ENCODE measurements at places on chromosomes 4 and X.

DNA sequence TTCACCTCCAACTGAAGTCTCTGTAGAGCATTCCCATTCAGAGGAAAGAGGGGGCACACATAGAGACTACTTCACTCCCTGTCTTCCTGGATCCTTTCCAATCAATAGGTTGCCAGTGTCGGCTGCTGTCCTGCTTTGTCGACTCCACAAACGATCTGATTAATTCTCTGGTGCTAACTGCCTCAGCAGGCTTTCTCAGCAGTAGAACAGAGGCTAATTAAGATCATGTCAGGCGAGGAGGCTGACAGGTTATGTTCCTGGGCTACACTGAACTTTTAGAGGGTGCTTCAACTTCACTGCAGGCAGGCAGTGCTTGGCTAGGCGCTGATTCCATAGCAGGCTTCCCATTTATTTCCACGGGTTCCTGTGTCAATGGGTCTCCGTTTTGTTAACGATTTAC lies 79.2 kb downstream of the GRIA3 start:
- no peak for DNase-seq

- no peak for DNase-seq
Measured at GRCh38 chr4:152616804-152617203, 63.0 kb downstream of the TMEM154 start.

DNA sequence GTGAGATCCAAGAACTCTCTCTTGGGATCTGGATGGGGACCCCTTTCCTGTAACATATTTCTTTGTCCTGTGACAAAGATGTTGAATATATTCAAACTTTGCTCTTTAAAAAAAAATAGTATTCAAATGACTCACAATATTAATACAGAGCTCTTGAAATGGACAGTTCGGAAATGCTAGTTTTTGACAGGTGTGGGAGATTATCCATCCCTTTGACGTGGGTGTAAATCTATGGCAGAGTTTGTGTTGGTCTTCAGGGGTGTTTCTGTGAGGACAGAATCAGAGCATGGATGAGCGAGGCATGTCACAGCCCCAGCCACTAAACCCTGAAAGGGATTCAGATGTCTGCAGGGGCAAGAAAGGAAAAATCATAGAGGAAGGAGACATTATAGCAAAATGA lies 25.8 kb downstream of the TENM3 start:
- DNase-seq: no peak

GRCh38 chr4:82380344-82380743 lies 6.6 kb upstream of the HNRNPD start:
- DNase-seq: no peak

DNA sequence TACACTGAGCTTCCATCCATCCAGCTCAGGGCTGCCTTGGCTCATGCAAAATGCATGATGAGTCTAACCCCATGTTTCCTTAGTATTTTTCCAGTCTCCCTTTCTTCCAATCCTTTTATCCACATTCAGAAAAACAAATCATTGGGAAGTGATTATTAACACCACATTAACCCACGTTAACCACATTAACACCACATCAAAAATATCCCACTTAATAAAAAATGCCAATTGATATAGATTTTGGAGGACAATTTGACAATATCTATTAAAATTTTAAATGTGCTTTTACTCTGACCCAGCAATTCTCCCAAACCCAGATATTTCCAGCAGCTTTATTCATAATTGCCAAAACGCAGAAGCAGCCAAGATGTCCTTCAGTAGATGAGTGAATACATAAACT lies 75.6 kb upstream of the SRD5A3 start:
- no peak for DNase-seq

- DNase-seq: no peak
Measured at GRCh38 chr4:165540206-165540830, 161.5 kb downstream of the CPE start.

GRCh38 chr4:184957446-184958115 lies 60.7 kb upstream of the HELT start:
- no peak for DNase-seq

GRCh38 chr4:183185018-183185417 lies 86.0 kb downstream of the WWC2 start:
- no peak for DNase-seq

DNA sequence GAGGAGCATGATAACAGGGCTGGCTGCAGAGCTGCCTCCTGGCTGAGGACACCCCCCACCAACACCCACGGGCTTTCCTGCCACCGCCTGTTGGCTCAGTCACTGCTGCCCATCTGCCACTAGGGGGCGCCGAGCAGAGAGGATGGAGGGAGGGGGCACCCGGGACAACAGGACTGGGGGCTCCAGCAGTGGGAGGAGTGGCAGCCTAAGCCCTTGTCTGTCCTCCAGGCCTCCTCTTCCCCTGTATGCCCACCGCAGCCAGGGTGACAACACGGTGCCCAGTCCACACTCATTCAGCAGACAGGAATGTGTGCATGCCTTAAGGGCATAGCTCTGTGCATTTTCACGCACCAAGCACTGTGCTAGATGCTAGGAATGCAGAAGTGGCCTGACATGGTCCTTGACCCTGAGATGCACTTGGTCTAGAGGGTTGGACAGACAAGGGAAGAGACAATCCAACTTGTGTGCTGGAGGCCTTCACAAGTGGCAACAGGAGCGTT lies 149.9 kb downstream of the AMMECR1 start:
- peak; percentile 85 for DNase-seq

- no peak for DNase-seq
Measured at GRCh38 chr4:20386906-20387305, 135.2 kb downstream of the SLIT2 start.

- DNase-seq: no peak
Measured at GRCh38 chr4:3466691-3467600, 3.8 kb downstream of the DOK7 start.

DNA sequence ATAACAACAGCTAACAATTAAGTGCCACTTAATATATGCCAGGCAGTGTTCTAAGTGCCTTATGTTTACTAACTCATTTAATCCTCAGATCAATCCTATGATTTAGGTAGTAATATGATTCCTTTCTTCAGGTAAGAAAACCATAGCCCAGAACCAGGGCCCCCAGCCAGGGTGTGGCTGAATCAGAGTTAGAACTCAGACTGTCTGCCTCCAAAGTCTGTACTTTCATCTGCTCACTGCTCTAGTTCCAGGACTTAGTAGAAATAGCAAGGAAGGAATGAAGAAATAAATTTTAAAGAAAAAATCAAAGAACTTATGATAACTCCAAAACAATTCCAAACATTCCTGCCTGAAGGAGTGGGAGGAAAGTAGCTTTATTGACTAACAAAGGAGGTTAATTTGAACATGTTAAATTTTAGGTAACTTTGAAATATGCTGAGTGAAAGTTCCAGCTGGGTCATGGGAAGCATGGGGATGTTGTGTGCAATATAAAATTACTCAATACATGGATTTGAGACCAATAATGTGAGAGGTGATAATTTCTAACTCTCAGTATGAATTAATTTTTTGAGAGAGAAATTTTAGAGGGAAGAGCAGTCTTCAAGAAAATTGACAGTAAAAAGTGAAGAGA lies 8.8 kb upstream of the ADH1C start:
- DNase-seq: no peak

DNA sequence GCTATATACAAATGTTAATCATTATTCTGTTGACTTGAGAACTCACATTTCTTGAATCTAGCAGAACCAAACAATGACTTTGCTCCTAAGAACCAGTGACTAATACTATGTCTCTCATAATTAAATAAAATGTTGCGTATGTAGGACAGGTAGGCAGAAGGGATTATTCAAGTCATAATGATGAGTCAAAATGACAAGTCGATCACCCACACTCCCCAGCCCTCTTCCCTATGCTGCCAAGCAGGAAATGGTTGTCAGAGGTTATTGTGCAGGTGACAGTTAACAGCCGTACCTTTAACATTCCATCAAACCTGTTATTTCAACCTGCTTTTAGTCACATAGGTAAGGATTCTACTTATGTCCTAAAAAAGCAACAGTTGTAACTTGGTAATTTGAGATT lies 22.0 kb upstream of the STK26 start:
- no peak for DNase-seq

DNA sequence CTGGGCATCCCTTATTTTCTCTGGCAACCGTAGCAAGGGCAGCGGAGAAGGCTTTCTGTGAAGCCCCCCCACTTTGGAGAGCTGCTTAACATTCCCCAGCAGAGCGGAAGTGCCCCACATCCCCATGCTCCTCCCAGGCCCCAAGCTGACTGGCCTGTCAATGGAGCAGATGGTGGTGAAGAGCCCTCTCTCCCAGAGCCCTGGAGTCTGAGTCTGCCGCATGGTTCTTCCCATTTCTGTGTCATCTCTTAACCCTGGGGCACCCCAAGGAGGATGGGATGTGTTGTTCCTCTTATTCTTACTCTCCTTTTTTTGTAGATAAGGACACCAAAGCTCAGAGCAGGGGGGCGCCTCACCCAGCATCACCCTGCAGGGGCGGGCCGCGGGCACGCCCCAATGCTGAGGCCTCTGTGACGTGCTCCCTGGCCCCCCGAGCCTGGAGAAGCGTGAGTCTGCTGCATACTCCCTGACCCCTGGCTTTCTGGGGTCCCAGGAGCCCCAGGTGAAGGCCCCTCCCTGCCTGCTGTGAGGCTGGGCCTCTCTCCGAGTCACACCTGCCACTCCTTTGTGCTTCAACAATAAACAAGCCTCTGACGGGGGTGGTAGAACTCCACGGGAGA lies 35.9 kb downstream of the ADRA2C start:
- DNase-seq: no peak

- peak; percentile 36 for DNase-seq
Measured at GRCh38 chr4:78517050-78517652, 34.4 kb upstream of the ANXA3 start.

GRCh38 chr4:37594099-37594498 lies 92.1 kb downstream of the RELL1 start:
- no peak for DNase-seq

GRCh38 chr4:134862116-134862515 lies 660.5 kb upstream of the PABPC4L start:
- peak; percentile 42 for DNase-seq

GRCh38 chrX:2442694-2443093 lies 58.1 kb downstream of the DHRSX start:
- no peak for DNase-seq

DNA sequence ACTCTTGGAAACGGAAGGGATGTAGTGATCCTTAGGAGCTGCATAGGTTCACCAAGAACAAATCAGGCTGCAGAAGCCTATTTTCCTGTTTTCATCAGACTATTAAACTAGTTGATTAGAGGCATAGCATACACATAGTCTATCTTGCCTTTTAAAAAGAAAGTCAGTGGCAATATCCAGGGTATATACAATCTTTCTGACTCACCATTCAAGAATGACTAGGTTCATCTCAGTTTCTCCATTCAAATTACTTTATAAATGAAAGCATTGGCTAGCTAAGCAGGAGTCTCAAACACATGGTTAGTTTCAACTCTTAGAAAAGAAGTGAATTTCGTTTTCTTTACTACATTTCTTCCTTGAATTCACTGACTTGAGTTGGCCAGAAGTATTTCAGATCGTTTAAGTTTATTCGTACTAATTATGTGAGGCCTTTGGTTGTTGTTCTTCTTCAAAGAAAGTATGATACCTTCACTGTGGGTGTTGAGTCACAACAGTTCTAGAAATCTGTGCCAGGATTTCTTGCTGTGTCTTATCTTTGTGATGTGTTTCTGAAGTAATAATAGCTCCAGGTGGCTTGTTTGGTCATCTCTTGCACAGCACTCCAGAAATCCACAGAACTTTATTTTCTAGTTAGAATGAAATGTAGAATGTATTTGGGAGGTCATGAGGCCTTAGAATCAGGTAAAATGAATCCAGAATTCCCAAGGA lies 88.2 kb downstream of the AWAT2 start:
- peak; percentile 2 for DNase-seq

- no peak for DNase-seq
Measured at GRCh38 chr4:2930758-2931511, 32.3 kb downstream of the NOP14 start.

- DNase-seq: peak; percentile 2
Measured at GRCh38 chr4:145132511-145133098, 34.5 kb downstream of the ABCE1 start.

DNA sequence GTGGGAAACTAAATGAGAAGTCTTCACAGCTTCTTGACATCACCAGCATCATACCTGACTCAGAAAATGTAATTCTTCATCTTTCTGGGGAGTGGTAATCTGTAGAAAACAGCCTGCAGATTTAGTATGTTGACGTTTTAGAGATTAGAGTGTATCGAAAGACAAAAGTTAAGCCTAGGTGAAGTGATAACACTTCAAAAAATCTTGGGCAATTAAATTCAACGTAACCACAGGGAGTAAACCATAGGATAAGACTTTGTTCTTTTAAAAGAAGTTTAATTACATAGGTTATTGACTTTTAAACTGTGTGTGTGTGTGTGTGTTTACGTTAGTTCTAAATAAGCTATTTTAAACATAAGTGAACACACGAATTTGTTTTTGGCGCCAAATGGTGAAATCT lies 1.8 kb upstream of the CXCL5 start:
- no peak for DNase-seq

DNA sequence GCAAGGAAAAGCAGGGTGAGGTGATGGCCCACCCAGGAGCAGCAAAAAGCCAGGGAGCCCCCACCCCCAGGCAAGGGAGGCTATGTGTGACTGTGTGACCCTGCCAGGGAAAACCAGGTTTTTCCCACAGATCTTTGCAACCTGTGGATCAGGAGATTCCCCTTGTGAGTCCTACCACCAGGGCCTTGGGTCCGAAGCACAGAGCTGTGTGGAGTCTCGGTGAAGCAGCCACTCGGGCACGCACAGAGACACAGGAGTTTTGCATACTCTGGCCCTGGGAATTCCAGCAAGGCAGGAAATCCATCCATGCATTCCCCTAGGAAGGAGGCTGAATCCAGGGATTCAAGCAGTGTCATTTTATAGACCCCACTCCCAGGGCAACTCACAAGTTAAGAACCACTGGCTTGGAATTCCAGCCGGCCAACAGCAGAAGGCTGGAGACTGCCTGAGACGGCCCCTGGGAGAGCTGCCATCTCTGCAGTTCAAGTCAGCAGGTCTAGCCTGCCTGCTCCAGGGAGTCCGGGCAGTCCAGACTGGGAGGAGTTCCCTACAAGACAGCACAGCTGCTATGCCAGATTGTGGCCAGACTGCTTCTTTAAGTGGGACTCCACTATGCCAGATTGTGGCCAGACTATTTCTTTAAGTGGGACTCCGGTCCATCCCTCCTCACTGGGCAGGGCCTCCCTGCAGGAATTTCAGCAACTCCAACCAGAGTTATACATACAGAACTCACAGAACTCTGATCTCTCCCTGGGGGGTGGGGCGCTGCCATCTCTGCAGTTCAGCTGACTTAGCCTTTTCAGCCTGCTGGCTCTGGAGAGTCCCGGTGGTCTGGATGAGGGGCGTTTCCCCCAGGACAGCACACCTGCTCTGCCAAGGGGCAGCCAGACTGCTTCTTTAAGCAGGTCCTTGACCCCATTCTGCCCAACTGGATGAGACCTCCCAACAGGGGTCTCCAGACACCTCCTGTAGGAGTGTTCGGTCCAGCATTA lies 85.1 kb upstream of the ADAD1 start:
- DNase-seq: no peak
